ENCODE measurements at places on chromosomes 1 and 21. TPM values are rescaled to one million over a fixed set of nuclear protein-coding genes. Genes with fewer than 3 reads are reported as not detected.

The CD2 gene
- not detected for total RNA-seq

The NBPF6 gene
- total RNA-seq = not detected

The RHEX gene
- not detected for total RNA-seq

The GPR61 gene
- not detected for total RNA-seq

The LRRC3 gene
- total RNA-seq = 1.7 TPM

The ERVH48-1 gene
- not detected for total RNA-seq

The TMEM201 gene
- 12.9 TPM for total RNA-seq

The S1PR1 gene
- 0.22 TPM for total RNA-seq
